AG09319 (cell line): ENCODE measurements at places on chromosomes 2 and 18.

- no peak for DNase-seq
These were observed 3.8 kb downstream of the CATIP start for GRCh38 chr2:218360453-218360852.

GRCh38 chr2:63064197-63064596, 13.6 kb downstream of the OTX1 start:
- no peak for DNase-seq

DNA sequence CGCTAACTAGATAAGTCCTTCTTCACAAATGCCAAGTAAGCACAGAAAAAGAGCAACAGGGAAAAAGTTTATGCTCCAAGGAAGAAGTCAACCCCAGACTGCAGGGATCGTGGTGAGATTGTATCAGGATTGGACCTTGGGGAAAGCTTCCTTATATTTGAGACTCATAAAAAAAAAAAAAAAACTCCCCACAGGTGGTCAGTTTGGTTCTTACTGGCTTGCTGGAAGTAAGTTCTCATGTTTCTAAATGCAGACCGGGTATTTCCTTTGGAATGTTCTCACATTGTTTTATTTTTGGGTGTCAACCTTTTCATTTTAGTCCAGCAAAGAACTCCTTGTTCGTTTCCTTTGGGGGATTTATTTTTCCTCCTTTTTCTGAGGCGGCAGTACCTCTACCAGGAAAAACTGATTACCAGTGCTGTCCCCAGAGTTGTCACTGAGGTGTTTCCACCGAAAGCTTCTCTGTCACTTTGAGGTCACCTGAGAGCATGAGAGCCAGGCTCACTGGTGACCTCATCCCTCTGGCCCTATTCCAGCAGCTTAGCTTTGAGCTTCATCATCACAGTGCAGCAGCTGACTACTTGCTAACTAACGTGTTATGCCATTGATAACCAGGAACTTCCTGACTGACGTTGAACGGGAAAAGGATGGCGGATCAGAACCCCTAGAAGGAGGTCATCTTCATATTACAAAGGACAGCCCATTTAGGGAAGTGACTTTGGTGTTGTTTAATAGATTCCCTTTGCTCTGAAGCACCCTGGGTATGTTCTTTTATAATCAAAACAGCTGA, 16.8 kb upstream of the ATP8B1 start:
- DNase-seq, result peak; percentile 52

- DNase-seq, result no peak
These were observed 3.6 kb downstream of the LDLRAD4 start for GRCh38 chr18:13221869-13222855.

DNA sequence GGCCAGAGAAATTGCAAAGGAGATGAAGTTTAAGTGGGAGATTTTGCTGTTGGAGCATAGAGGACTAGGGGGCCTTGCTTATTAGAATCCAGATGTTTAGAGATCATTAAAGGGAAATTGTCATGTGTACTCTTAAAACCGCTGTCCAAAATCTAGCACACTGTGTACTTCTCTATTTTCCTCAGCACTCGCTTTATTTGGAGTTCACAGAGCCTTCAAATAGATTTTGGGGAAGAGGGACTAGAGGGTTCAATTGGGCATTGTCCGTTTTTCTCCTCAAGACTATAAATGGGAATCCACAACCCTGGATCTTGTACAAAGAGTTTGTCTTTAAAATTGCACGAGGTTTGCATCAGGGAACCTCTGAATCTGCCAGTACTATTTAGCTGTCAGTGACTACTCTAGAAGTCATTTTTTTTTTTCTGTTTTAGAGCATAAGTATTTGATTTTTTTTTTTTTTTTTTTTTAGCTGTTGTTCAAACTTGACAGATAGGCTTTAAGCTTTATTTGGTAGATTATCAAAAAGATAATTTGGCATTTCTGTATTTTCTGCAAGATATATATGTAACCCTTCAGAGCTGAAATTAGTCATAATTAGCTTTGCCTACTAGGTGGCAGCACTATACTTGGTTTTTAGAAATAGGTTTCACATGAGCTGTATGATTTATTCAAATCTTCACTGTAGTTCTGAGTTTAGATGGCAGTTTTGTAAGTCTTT, 14.2 kb downstream of the PMS1 start:
- DNase-seq, result no peak

DNA sequence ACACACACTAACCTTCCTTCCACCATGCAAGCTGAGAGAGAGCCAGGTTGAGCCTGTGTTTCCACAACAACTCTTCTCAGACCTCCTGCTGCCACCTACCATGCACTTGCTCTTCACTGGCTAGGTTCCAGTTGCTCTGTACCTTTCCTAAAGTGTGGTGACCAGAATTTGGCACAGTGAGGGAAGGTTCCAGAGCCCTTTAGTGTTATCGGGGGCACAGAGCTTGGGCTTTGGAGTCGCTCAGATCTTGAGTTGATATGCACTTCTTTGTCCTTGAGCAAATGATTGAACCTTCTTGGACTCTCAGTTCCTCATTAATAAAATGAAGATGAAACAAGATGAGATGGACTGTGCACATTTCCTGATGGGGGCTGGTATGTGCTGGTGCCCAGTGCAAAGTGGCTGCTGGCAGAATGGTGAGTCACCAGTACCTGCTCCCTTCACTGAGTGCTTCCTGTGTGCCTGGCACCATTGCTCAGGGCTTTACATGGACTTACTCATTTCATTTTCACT, 47.1 kb downstream of the NEDD4L start:
- no peak for DNase-seq

DNA sequence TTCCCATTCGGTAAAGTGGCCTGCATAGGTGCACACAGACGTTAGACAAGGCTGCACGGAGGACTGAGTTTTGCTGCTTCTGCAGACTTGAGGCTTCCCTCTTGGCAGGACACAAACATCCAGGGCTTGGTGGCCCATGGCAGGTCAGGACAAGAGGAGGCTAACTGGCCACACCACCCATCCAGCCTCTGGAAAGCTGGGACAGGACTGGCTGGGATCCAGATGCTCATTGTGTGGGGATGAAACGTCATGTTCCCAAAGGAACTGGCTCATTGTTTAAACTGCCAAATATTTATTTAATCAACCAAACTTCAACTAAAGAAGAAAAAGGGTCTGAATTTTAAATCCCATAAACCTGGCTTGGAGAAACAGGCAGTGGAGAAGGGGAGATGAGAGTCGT, 239.1 kb upstream of the EPAS1 start:
- DNase-seq, result no peak

DNA sequence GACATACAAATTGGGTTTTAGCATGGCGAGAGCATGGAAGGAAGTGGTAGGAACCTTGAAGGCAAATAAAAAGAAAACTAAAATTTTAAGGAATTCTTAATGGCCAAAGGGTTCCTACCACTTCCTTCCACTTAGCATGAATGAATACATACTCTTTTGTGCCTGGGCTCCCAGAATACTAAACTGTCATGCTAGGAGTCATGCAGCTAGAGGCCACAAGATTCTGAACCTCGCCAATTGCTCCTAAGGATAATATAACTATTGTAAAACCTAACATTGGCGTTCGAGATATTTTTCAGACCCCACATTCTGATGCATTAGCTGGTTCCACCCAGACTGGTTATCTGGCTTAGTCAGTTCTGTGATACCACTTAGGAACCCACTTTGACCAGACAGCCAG, 38.6 kb upstream of the ARHGAP25 start:
- no peak for DNase-seq

- no peak for DNase-seq
These were observed 299.9 kb downstream of the CCDC74A start for GRCh38 chr2:131827481-131828163.

- no peak for DNase-seq
These were observed 12.4 kb downstream of the ADRA2B start for GRCh38 chr2:96103761-96104486.

DNA sequence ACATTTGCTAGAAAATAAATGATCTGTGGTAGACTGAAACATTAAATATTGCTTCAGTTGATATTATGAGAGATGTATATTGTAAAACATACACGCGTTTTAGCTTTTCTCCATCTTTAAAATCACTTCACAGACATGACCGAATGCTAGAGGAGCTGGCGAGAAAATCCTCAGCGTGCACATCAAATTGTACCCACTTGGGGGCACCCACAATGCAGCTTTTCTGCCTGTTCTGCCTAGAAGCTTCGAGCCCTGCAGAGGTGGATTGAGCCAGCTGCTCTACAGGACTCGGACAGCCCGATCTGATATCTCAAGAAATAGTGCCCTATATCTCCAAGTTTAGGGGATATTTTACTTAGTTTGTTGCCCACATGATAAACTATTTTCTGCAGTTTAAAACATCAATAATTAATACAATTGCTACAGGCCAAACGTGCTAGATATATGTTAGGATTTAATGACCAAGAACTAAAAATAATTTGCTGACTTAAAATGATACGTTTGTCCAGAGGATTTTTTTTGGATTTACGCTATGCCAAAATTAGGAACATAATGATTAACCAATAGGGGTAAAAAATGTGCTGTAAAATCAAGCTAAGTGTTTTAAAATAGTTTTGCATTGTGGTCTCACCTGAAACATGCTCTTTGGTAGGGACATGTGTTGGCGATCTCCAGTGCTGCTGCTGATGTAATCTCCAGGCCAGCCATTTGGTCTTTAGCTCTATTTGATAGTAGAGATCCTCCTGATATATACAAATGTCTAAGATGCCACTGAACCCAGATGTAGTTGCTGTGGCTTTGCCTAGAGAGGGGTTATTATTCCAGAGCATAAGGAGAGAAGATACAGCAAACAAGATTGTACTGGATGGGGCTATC, 22.3 kb upstream of the ATP5MC3 start:
- DNase-seq, result no peak

DNA sequence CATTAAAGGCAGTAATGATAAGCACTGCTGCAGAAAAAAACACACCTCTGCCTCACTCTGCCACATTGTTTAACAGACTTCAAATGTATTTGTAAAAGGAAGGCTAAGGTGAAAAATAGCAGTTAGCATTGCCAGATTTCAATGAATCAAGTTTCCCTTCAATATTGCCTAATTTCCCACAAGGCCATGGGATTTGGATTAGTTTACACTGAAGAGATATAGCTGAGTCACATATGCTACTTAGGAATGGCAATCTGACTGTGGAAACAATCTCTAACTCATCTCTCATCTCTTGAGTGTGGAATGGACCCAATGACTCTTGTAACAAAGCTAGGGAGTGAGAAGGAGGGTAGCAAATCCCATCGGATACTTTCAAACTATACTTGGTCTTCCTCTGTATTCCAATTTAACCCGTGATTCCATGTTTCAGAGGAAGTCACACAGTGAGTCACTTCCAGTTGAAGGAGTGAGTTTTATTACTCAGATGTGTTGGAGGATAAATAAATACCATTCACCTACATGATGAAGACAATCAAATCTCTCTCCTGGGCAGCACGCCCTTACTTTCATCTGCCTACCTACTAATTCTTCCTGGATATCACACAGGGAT, 5.1 kb downstream of the B4GALT6 start:
- DNase-seq, result no peak

DNA sequence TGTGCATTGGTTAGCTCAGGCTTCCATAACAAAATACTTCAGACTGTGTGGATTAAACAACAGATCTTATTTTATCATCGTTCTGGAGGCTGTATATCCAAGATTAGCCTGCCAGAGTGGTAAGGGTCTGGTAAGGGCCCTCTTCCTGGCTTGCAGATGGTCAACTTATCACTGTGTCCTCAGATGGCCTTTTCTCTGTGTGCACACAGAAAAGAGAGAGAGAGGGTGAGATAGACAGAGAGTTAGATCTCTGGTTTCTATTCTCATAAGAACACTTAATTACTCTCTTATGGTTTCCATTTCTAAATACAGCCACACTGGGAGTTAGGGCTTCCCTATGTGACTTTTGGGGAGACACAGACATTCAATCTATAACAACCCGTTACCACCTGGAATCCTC, 1003.5 kb downstream of the TSN start:
- DNase-seq, result no peak

DNA sequence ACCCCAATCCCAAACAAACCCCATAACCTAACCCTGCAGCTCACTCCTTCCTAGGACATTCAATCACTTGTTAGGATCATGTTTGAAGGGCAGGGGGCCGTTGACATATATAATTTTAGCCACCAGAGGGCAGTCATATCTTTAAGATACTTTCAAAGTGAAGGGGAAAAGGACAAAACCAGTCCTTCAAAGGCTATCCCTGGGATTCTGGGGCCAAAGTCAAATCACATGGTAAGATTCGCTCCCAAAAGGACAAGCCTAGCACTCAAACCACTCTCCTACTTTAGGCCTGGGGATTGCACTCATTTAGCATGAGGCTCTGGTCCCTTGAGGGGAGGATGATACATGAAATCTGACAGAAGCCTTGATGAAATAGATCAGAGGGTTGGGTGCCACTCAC, 44.6 kb downstream of the HAUS1 start:
- peak; percentile 22 for DNase-seq

GRCh38 chr2:181289698-181290097, 167.5 kb upstream of the ITGA4 start:
- no peak for DNase-seq

DNA sequence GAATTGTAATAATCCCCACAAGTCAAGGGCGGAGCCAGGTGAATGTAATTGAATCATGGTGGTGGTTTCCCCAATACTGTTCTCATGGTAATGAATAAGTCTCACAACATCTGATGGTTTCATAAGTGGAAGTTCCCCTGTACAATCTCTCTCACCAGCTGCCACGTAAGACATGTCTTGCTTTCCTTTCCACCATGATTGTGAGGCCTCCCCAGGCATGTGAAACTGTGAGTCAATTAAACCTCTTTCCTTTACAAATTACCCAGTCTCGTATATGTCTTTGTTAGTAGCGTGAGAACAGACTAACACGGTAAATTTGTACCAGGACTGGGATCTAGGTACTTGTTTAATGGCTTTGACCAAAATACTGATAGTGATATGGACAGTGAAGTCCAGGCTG, 744.3 kb upstream of the REG3G start:
- no peak for DNase-seq

GRCh38 chr2:164620873-164621763, at the start of gene GRB14:
Gene GRB14, minus strand, starts transcription at chr2:164621482. Its CDS starts 173 bp downstream, at chr2:164621309.
- DNase-seq, result no peak

GRCh38 chr2:52571380-52572347, 1195.9 kb upstream of the CHAC2 start:
- DNase-seq, result no peak

DNA sequence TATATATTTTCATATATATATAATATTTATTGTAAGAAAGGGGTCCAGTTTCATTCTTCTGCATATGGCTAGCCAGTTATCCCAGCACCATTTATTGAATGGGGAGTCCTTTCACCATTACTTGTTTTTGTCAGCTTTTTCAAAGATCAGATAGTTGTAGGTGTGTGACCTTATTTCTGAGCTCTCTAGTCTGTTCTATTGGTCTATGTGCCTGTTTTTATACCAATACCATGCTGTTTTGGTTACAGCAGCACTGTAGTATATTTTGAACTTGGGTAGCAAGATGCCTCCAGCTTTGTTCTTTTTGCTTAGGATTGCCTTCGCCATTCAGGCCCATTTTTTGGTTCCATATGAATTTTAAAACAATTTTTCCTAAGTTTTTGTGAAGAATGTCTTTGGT, 320.1 kb downstream of the CDH2 start:
- no peak for DNase-seq
